Upper lobe of left lung (tissue), 6 donors: ENCODE measurements at places on chromosomes 3 and 15. TPM values are rescaled to one million over a fixed set of nuclear protein-coding genes. Genes with fewer than 3 reads are reported as not detected.

The TEX55 gene
- total RNA-seq = not detected

The ANKRD28 gene
- 38.8 TPM for total RNA-seq

The ATP2B2 gene
- not detected for total RNA-seq

DNA sequence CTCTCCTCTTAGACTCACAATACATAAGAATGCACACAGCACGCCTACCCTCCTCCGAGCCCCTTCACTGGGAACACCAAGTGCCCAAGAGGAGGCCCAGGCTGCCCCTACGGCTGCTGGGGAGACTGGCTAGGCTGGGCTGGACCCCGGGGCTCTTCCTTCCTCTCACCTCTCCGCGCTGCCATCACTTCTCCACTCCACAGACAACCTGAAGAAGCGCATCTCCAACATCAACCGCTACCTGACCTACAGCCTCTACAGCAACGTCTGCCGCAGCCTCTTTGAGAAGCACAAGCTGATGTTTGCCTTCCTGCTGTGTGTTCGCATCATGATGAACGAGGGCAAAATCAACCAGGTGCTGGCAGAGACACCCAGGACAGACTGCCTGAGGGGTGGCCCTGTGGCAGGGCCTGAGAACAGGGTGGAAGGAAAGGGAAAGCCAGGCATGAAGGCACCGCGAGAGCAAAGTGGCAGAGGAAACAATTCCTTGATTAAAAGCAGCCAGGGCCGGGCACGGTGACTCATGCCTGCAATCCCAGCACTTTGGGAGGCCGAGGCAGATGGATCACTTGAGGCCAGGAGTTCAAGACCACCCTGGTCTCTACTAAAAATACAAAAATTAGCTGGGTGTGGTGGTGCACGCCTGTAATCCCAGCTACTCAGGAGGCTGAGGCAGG is 51.6 kb downstream of the SEMA3G start:
- H3K4me3 ChIP-seq = no peak overlapping the region
- H3K27me3 ChIP-seq = no peaks in the 10 kb centered on the region
- DNase-seq = no peak
- no peaks in the 10 kb centered on the region for H3K4me1 ChIP-seq
- H3K27ac ChIP-seq = no peak overlapping the region
- H3K36me3 ChIP-seq = peaks cover 43% of the 10 kb centered on the region

DNA sequence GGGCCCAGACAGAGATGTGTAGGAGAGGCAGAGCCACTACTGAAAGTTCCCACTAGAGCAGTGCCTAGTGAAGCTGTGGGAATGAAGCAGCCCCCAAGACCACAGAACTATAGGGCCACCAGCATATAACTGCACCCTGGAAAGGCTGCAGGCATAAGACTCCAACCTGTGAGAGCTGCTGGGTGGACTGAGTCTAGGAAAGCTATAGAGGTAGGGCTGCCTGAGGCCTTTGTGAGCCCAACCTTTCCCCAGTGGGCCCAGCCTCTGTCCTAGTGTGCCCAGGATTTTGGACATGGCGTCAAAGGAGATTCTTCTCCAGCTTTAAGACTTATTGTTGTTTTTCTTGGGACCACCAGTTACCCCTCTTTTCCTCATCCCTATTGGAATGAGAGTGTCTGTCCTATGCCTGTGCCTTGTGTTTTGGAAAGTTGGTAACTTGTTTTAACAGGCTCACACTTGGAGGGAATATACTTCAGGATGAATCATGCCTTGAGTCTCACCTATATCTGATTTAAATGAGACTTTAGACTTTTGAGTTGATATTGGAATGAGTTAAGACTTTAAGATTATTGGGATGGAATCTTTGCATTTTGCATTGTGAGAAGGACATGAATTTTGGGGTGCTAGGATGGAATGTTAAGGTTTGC is 28.1 kb downstream of the SLMAP start:
- no peak overlapping the region for H3K27ac ChIP-seq
- H3K36me3 ChIP-seq = no peaks in the 10 kb centered on the region
- H3K4me1 ChIP-seq = peaks cover 30% of the 10 kb centered on the region
- H3K4me3 ChIP-seq = no peak overlapping the region

- no peak for DNase-seq
- H3K27ac ChIP-seq = no peak overlapping the region
- H3K27me3 ChIP-seq = no peaks in the 10 kb centered on the region
- no peak overlapping the region for H3K4me3 ChIP-seq
Measured at GRCh38 chr3:183875411-183875810, 9.3 kb downstream of the PARL start.

- H3K36me3 ChIP-seq = no peaks in the 10 kb centered on the region
- H3K27me3 ChIP-seq = no peaks in the 10 kb centered on the region
- H3K4me1 ChIP-seq = peaks cover 21% of the 10 kb centered on the region
- DNase-seq = no peak
- peak overlapping the region; percentile 97 for H3K27ac ChIP-seq
Measured at GRCh38 chr3:42014458-42014920, 52.6 kb upstream of the ULK4 start.

- H3K27me3 ChIP-seq = no peaks in the 10 kb centered on the region
- no peak overlapping the region for H3K4me3 ChIP-seq
- H3K36me3 ChIP-seq = no peaks in the 10 kb centered on the region
- no peaks in the 10 kb centered on the region for H3K4me1 ChIP-seq
- DNase-seq = no peak
- H3K27ac ChIP-seq = no peak overlapping the region
Measured at GRCh38 chr3:152574461-152575079, 260.4 kb upstream of the P2RY1 start.
